Activated CD8-positive, alpha-beta memory T cell treated with anti-CD3 and anti-CD28 coated beads for 1 hour (primary cell): ENCODE measurements at places on chromosomes 11 and 22.
A peak's percentile ranks its signal among the peaks of the same experiment; 100 is the strongest.

DNA sequence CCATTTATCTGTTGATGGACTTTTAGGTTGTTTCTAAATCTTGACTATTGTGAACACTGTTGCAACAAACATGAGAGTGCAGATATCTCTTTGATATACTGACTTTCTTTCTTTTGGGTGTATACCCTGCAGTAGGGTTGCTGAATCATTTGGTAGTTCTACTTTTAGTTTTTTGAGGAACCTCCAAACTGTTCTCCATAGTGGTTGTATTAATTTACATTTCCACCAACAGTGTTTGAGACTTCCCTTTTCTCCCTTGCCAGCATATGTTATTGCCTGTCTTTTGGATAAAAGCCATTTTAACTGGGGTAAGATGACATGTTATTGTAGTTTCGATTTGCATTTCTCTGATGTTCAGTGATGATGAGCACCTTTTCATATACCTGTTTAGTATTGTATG lies 330.0 kb downstream of the DDX10 start:
- no peak for DNase-seq

- DNase-seq: no peak
Observed at GRCh38 chr11:65416841-65417701, 5.5 kb upstream of the NEAT1 start.

DNA sequence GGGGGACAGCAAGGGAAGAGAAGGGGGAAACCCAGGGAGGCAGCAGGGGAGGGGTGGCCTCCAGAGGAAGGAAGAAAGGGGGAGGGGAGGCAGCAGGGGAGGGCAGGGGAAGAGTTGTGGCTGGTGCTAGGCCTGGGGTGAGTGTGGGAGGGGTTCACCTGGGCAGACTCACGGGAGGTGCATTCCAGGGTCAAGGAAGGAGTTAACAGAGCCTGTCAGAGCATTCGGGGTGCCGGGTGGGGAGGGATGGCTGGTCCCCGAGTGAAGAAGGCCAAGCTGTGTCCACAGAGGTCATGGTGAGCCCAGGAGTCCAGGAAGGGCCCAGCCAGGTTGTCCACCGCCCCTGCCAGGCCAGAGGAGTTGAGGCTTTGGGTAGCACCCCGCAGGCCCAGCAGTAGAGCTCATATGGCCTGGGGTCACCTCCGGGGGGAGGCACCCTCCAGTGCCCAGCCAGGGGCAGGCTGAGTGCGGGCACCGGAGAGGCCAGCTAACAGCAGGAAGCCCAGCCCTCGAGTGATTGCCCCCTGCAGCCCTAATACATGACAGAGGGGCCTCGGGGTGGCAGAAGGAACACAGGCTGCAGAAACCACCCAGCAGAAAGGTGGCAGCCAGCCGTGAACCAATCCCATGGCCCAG lies 31.1 kb upstream of the PPARA start:
- no peak for DNase-seq

DNA sequence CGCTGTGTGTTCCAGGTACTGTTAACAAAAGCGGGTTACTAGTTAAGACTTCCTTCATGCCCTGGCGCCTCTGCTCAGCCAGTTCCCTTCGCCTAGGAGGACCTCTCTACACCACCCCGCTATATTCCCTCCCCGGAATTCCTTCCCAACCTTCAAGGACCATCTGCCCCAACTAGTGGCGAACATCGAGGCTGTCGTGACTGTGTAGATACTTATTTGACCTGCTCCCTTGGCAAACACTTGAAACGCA lies 450 bp upstream of the BCL2L13 start:
- no peak for DNase-seq

GRCh38 chr11:68053981-68054812 lies 15.4 kb downstream of the TCIRG1 start:
- DNase-seq: no peak

- no peak for DNase-seq
Observed at GRCh38 chr11:64608046-64608445, 17.0 kb downstream of the SLC22A12 start.

- DNase-seq: no peak
Observed at GRCh38 chr11:92204731-92205130, 19.9 kb upstream of the FAT3 start.

DNA sequence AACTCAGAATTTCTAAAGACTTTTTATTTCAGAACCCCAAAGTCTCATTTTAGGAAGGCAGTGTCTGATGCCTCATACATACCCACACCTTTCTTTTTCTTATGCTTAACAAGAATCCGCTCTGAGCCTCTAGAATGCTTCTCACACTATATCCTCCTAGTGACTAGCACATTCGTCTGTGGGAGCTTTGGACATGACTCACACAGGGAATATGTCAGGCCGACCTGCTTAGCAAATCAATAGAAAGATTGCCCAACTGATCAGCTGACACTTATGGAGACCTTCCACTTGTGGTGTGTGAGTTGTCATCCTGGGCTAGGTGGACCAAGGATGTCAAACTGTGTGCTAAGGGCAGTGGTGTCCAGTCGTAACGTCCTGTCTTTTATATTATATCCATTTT lies 129.9 kb upstream of the TTC12 start:
- DNase-seq: no peak

DNA sequence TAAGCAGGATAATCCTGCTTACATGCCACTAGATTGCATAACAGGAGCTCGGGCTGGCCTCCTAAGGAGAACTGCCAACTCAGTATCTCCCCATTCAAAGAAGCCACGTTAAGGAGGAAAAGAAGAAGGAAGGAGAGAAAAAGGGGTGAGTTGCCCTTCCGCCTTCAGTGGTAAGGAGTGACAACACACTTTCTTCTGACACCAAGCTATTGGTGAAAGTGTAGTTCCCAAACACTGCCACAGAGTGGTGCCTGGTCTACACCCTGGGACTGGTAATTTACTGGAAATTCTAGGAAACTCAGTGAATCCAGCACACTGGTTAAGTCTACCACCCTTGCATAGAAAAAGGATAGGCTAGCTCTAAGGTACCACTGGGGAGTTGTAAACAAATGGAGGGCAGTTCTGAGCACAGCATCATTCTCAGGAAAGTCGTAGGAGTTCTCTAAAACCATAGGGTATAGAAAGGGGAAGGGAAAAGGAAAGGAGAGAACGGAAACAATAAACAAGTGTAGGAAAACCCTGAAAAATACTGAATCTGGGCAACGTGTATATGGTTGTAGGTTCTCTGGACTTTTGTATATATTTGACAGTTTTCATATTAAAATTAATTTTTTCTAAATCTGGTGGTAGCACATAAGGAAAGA lies 58.2 kb downstream of the RRAS2 start:
- no peak for DNase-seq

GRCh38 chr22:38505541-38506117 lies 482 bp downstream of the DDX17 start:
- DNase-seq: peak; percentile 52

GRCh38 chr22:24592851-24593558 lies at the start of gene LRRC75B:
Gene LRRC75B, minus strand, starts transcription at chr22:24593073. Its CDS starts 34 bp downstream, at chr22:24593039.
- DNase-seq: no peak

- DNase-seq: no peak
Observed at GRCh38 chr11:33588056-33588455, 112.6 kb downstream of the C11orf91 start.

- no peak for DNase-seq
Observed at GRCh38 chr11:704781-705645, 1.0 kb upstream of the EPS8L2 start.

GRCh38 chr22:17580441-17581031 lies 17.2 kb downstream of the SLC25A18 start:
- no peak for DNase-seq

DNA sequence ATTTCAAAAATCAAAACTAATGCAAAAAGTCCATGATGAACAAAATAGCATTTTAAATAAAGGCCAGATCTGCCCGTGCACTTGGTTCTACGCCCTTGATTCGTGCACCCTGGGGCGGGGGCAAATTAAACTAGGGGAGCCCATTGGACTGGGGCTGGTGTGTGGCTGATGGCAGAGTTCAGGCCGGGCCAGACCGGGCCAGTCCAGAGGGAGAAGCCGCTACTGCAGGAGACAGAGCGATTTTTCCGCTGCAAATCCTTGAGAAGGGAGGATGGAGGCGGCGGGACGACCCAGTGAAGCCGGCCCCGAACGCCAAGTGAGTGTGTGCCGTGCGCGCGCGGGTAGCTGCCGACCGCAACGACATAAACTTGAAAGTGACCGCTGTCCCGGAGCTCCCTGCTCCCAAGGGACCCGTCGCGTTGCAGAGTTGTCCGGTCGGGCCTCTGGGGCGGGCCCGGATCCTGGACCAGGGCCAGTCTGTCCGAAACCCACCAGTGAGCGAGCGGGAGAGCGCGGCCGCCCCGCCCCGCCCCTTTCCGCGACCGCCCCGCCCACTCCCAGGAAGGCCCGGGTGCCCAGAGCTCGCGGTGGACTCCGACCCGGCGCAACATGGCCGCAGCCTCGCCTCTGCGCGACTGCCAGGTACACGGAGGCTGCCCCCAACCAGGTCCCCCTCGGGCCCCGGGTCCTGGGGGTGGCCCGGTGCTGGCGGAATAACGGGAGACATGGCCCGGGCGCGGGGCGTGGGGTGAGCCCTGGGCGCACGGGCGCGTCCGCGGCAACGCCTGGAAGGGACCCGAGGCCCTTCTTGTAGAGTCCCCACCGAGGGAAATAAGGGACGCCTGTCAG lies at the start of gene TTC38:
TSS of gene TTC38 (plus strand) at position 578 of the 849 bp plus-strand sequence. CDS start at position 610, 32 bp downstream.
- DNase-seq: peak; percentile 27

DNA sequence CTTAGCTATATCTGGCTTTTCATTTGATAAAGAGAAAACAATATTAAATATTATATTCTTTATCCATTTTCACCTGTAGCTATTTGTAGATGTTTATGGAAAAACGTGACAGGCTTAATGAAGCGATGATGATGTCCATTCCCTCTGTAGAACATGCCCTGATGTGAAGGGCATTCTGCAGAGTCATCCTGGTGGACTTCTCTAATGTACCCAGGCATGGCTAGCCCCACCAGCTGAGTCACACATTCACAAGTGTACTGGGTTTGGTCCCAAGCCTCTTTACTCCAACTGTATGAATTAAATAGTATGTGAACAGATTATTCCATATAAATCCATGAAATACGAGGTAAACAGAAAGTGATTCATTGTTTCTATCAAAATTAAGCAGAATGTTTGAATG lies 139.3 kb downstream of the CADM1 start:
- DNase-seq: no peak

DNA sequence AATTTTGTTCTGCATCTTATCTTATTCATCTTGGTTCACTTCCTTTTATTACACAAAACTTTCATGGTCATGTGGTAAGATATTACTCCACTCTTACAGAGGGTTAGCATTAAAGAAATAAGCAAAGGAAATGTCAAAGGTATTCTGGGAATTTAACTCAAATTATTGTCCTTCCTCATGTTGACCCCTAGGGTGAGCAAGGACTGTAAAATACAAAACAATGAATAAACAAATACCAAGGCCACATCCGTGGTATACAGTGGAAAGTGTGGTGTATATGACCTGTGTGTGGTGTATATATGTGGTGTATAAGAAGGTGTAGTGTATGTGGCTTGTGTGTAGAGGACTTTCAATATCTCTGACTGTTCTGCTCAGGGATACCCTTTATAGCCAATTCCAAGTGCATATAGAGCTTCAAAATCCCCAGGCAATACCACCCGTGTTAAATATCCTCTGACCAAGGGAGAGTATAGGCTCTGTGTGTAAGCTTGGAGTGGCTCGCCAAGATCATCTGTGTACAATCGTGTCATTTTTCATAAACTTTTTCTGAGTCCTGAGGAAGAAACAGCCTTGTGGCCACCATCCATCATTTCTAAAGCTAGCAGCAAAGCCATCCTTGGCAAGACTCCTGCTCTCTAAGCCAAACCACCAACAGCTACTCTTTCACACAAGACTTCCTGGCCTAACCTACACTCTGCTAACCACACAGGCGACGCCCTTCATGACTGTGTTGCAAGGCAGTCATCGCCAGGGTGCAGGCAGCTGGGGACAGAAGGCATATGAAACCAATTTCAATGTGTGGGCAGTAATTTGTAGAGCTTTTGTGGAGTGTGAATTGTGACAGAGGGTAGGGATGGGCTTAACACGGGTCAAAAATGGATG lies 548.0 kb downstream of the ETS1 start:
- peak; percentile 46 for DNase-seq

GRCh38 chr22:39684702-39685281 lies 114.2 kb downstream of the CACNA1I start:
- DNase-seq: no peak

GRCh38 chr11:27653990-27654758 lies 46.1 kb downstream of the BDNF start:
- DNase-seq: no peak

GRCh38 chr11:63210111-63210510 lies 33.3 kb downstream of the SLC22A25 start:
- no peak for DNase-seq

GRCh38 chr11:57641011-57641807 lies 8.5 kb downstream of the YPEL4 start:
- no peak for DNase-seq

DNA sequence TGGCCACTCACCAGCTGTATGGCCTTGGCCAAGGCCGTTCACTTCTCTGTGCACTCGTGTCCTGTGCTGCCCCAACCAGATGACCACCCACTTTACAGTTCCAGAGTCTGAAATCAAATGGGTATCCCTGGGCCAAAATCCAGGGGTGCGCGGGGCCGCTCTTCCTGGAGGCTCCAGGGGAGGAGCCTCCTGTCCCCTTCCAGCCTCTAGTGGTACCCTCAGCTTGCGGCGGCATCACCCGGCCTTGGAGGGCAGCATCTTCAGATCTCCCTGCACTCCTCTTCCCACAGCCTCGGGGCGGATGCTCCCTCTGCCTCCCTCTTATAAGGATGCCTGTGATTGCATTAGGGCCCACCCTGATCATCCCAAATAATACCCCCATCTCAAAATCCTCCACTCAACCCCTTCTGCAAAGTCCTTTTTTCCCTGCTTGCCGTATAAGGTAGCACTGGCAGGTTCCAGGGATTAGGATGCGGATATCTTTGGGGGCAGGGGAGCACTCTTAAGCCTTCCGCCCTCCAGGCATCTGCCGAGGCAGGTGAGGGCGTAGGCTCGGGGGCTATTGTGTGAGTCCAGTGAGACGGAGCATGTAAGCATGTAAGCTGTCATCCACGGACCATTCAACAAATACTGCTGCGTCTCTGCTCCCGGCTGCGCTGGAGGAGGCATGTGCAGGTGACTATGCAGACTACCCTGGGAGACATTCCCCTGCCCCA lies 24.4 kb upstream of the SHISAL1 start:
- DNase-seq: no peak

- DNase-seq: no peak
Observed at GRCh38 chr11:87036756-87037449, 831 bp upstream of the TMEM135 start.

DNA sequence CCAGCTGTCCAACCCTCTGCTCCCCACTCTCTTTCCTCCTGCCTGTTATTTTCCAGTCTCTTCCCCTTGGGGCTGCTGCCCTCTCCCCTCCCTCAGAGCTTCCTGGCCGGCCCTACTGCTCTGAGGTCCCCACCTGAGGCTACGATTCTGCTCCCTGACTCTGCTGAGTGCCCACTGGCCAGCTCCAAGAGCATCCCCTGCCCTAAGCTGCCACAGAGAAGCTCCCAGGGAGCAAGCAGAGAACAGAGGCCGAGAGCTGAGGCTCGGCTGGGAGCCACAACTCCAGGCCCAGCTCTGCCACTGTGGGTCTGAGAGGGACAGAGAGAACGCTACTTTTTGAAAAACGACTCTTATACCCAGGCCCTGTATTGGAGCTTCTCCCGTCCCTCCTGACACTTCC lies 61.1 kb downstream of the CHRDL2 start:
- no peak for DNase-seq
